Aorta (tissue), 5 donors: ENCODE measurements at places on chromosomes 7 and 10. TPM values are rescaled to one million over a fixed set of nuclear protein-coding genes. Genes with fewer than 3 reads are reported as not detected.

- no peak overlapping the region for H3K4me3 ChIP-seq
- H3K27ac ChIP-seq = no peak overlapping the region
- H3K4me1 ChIP-seq = no peaks in the 10 kb centered on the region
- H3K27me3 ChIP-seq = no peaks in the 10 kb centered on the region
- DNase-seq = no peak
These were observed 40.6 kb downstream of the AKR1B15 start for GRCh38 chr7:134589491-134589941.

- H3K4me3 ChIP-seq = no peak overlapping the region
- no peaks in the 10 kb centered on the region for H3K36me3 ChIP-seq
- no peaks in the 10 kb centered on the region for H3K27me3 ChIP-seq
These were observed 30.1 kb downstream of the RAB18 start for GRCh38 chr10:27534161-27534700.

DNA sequence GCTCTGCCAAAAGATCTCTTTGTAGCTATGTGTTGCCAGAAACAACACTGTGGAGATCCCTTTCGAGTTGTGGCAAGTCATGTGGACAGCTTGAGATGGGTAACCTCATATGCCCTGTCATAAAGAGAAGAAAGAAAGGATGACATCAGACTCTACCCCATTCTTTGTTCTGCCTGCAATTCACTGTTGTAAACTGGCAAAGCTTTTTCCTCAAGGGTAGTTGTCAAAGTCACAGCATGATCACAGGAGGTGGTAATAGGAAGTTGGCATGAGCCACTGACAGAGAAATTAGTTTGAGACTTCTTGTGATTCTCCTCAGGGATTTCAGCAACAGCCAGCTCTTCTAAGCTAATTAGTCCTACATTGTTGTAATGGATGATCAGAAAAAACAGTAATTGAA is 19.4 kb upstream of the MINDY3 start:
- H3K4me1 ChIP-seq = no peaks in the 10 kb centered on the region
- no peak overlapping the region for H3K4me3 ChIP-seq
- no peaks in the 10 kb centered on the region for H3K36me3 ChIP-seq

DNA sequence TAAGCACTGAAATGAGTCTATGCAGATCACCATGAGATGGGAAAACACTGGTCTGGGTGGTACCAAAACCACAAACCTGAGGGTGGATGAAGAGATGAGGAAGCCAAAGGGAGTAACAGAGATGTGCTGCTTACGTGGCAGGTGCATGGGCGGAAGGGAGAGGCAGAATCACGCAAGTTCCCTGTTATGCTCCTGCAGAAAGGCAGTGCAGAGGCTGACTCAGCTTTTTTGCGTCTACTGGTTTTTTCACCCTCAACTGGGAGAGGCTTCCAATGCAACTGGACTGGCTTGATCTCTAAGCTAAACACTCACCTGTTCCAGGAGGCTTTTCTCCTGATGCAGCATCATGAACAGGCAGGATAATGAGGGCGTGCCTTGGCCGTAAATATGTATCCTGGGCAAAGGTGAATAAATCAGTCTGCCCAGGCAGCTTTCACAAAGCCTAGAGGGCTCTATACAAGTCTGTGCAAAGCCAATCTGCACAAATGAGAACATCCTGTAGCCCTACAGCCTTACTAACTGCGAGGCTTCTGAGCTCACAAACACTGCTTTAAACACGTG is 95.4 kb upstream of the AFAP1L2 start:
- no peaks in the 10 kb centered on the region for H3K4me1 ChIP-seq
- H3K4me3 ChIP-seq = no peak overlapping the region
- DNase-seq = no peak

DNA sequence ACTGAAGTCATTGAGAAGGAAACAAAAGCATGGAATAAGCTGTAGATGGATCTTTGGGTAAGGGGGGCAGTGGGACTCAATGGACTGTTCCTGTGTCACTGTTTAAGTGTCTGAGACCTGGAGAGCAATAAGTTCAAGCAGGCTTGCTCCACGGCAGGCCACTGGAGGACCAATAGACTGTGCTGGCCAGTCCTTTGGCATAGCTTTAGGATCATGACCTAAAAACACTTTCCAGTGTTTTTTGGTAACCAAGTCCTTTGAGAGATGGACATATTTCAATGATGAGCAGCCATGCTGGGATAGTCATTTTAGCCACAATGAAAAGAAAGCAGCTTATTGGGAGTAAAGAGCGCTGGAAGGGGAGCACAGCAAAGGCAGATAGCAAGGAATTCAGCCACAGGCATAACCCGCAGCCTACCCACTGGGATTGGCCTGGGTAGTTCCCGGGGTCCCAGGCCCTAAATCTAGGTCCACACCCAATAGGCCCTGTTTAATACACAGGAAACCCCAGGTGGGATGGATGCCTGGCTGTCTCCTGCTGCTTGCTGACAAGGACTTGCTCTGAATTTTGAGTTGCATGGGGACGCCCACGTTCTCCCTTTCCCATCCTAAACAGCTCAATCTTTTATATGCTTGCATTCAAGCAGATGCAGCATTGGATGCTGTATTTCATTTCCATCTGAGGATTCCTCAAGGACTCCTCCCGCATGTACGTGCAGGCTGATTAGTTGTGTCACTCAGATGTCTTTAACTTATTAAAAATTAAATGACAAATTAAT is 727.2 kb downstream of the KCNMA1 start:
- H3K27me3 ChIP-seq = no peaks in the 10 kb centered on the region
- H3K4me3 ChIP-seq = no peak overlapping the region
- H3K4me1 ChIP-seq = no peaks in the 10 kb centered on the region
- H3K27ac ChIP-seq = no peak overlapping the region
- no peak for DNase-seq

DNA sequence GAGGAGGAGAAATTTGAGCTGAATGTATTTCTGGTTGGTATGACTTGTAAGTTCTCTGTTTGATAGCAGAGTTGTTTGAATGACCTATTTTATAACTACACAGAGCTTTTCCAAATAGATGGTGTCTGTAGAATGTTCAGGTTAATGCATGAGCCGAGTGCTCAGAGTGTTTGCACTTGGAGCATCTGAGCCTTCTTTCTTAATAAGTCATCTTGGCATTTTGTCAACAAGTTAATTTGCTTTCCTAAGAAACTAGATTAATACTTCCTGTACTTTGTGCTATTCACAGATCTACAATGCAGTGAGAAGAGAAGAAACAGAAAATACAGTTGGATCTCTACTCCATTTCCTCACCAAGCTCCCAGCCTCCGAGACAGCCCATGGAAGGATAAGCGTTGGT is 138.2 kb downstream of the PLCE1 start:
- no peaks in the 10 kb centered on the region for H3K36me3 ChIP-seq
- DNase-seq = no peak
- H3K4me3 ChIP-seq = no peak overlapping the region

DNA sequence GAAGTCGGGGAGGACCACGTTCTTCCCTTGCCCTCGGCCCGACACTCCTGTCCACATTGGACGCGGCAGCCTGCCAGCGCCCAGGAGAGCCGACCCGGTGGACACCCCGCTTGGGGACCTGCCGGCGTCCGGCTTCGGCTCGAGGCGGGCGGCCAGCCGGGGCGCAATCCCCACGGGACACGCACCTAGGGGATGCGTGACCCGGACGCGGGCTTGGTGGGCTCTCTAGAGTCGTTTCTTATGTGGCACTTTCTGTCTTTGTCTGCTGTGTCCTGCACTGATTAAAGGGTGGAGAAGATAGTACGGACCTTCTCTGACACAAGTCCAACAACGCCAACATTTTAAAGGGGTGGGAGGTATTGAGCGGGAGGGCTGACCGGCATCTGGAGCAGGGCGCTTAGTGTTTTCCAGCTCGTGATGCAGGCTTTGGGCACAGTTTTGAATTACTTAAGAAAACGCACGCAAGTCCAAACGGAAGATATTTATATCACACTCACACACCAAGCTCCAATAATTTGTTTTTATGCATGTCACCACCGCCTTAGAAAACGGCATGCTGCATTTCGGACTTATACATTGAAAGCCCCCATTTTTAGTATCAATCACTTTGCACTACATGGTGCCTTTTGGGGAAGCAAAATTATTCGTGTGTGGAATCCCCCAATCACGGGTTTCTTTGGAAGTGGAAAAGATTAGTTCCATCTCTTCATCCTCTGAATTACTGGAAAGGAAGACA is 3.9 kb upstream of the SPAG6 start:
- H3K4me1 ChIP-seq = no peaks in the 10 kb centered on the region
- no peaks in the 10 kb centered on the region for H3K36me3 ChIP-seq
- peaks cover 2% of the 10 kb centered on the region for H3K27me3 ChIP-seq

DNA sequence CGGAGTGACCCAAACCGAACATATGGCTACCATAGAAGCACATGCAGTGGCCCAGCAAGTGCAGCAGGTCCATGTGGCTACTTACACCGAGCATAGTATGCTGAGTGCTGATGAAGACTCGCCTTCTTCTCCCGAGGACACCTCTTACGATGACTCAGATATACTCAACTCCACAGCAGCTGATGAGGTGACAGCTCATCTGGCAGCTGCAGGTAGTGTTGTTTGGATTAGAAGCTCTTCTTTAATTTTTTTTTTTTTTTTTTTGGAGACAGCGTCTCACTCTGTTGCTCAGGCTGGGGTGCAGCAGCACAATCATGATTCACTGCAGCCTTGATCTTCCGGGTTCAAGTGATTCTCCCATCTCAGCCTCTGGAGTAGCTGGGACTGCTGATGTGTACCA is 45.8 kb downstream of the NRF1 start:
- H3K36me3 ChIP-seq = no peaks in the 10 kb centered on the region
- DNase-seq = no peak
- no peak overlapping the region for H3K4me3 ChIP-seq

GRCh38 chr7:136517971-136518370 is 350.5 kb upstream of the CHRM2 start:
- H3K4me1 ChIP-seq = no peaks in the 10 kb centered on the region
- H3K27me3 ChIP-seq = no peaks in the 10 kb centered on the region
- H3K36me3 ChIP-seq = no peaks in the 10 kb centered on the region
- H3K4me3 ChIP-seq = no peak overlapping the region
- no peak overlapping the region for H3K27ac ChIP-seq
- DNase-seq = no peak

DNA sequence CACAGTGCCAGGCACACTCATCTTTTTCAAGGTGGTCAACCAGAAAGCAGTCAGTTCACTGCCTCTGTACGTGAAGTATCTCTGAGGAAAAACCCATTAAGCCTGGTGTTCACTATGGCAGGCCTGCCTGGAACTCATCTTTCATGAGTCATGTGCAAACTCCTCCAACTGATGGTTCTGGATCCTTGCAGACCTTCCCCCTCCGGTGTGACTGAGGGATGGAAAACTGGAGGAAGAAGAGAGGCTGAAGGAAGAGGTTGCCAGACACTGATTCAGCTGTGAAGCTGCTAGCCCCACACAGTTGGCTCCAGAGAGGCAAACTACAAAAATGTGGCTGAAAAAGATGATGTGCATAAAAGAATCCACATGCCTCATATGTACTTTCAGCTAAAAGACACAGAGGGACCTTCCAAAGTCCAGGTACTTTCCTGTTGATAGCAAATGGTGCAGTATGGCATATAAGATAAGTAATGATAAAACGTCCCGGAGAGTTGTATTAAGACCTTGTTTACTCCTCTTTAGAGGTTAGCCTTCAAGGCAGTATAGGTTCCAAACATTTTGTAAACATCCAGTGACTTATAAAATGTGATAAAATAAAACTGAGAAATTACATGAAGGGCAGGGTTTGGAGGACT is 2.7 kb downstream of the CYP3A5 start:
- no peak for DNase-seq
- H3K36me3 ChIP-seq = no peaks in the 10 kb centered on the region
- no peaks in the 10 kb centered on the region for H3K27me3 ChIP-seq
- H3K4me1 ChIP-seq = no peaks in the 10 kb centered on the region
- no peak overlapping the region for H3K27ac ChIP-seq
- no peak overlapping the region for H3K4me3 ChIP-seq

GRCh38 chr7:156640949-156641485 is 443 bp downstream of the RNF32 start:
- DNase-seq = no peak
- H3K27me3 ChIP-seq = no peaks in the 10 kb centered on the region
- peak overlapping the region; percentile 27 for H3K4me3 ChIP-seq
- H3K27ac ChIP-seq = no peak overlapping the region
- H3K4me1 ChIP-seq = no peaks in the 10 kb centered on the region

GRCh38 chr7:17940951-17941431 is 697 bp upstream of the SNX13 start:
- H3K27me3 ChIP-seq = no peaks in the 10 kb centered on the region
- H3K27ac ChIP-seq = peak overlapping the region; percentile 17
- H3K4me3 ChIP-seq = peak overlapping the region; percentile 52
- DNase-seq = no peak
- no peaks in the 10 kb centered on the region for H3K4me1 ChIP-seq

GRCh38 chr7:84422790-84423189 is 228.2 kb upstream of the SEMA3A start:
- no peaks in the 10 kb centered on the region for H3K4me1 ChIP-seq
- H3K36me3 ChIP-seq = no peaks in the 10 kb centered on the region

GRCh38 chr7:69260023-69260422 is 338.3 kb upstream of the AUTS2 start:
- H3K36me3 ChIP-seq = no peaks in the 10 kb centered on the region
- no peaks in the 10 kb centered on the region for H3K27me3 ChIP-seq
- H3K4me1 ChIP-seq = no peaks in the 10 kb centered on the region
- DNase-seq = no peak

- no peaks in the 10 kb centered on the region for H3K36me3 ChIP-seq
- H3K4me3 ChIP-seq = peak overlapping the region; percentile 34
- peak overlapping the region; percentile 79 for H3K27ac ChIP-seq
- H3K4me1 ChIP-seq = peaks cover 3% of the 10 kb centered on the region
- no peak for DNase-seq
These were observed 57.4 kb upstream of the SVIL start for GRCh38 chr10:29692121-29692539.

ATRNL1 gene
- 41.0 TPM for total RNA-seq

PTPRN2 gene
- 1.4 TPM for total RNA-seq

GARIN1A gene
- 6.1 TPM for total RNA-seq

NUTM2A gene
- 0.66 TPM for total RNA-seq

LDB3 gene
- total RNA-seq = 67.9 TPM

KCND2 gene
- total RNA-seq = 4.2 TPM

AZGP1 gene
- 0.63 TPM for total RNA-seq

CALN1 gene
- 0.33 TPM for total RNA-seq

FAM241B gene
- total RNA-seq = 10.6 TPM

TAS2R41 gene
- total RNA-seq = 0.69 TPM
